Epithelial cell of proximal tubule (primary cell): ENCODE measurements at places on chromosomes 12 and 14.

DNA sequence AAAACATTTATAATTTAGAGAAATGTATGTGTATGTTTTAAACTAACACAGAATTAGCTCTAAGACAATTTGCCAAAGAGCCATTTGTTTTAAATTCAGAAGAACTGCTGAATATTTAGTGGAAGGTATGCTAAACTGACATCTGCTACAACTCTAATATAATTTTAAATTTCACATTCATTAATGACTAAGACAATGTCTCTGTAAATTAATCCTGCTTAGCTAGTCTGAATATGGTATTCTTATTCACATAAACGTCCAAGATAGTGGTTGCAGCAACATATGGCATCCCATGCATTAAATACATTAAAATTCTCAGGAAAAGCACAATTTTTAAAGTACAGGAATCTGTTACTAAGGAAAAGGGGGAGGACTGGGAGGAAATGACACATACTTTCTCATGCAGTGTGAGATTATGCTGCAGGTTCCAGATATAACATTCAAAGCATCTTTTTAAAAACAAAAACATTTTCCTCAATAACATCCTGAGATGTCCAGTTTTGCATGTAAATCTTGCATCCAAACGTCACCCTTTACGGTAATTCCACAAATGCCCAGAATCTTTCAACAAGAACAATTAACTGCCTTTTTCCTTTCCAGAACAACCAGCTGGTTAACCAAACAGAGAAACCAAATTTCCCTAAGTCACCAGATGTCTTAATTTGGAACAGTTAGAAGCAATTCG lies 26.9 kb downstream of the WDR89 start:
- no peak for DNase-seq

DNA sequence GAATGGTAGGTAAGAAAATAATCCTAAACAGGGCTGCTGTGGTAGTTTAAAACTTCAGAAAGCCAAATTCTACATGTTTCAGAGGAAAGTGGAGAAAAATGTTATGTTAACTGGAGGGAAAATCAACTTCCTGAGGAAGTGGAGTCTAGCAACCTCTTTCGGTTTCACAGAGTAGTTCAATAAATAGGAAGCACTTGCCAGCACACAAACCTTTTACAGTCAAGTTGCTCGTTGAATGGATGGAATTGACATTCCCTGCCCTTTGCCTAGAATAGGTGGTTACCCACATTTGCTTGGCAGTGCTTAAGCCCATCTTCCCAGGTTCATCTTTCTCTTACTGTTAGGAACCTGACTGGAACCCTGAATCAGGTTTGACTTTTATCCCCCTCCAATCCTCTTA lies 15.9 kb downstream of the ANKRD13A start:
- DNase-seq = no peak

GRCh38 chr12:118689793-118690192 lies 291.5 kb upstream of the SRRM4 start:
- no peak for DNase-seq

DNA sequence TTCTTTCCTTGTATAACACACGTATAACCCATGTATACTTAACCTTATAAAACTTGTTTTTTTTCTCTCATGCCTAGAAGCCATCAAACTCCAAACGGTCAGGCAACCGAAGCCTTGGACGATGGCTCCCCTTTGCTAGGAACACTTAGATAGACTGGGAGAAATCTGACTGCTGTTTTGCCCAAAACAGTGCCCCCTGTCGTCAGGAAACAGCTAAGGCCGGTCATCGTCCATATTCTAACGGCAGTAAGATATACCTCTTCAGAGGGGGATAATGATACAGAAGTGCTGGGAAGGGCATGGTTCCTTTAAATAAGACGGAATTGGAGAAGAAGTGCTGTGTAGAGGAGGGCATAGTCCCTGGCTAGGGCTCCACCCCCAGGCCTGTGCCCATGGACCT lies 130.5 kb downstream of the SLC41A2 start:
- no peak for DNase-seq

DNA sequence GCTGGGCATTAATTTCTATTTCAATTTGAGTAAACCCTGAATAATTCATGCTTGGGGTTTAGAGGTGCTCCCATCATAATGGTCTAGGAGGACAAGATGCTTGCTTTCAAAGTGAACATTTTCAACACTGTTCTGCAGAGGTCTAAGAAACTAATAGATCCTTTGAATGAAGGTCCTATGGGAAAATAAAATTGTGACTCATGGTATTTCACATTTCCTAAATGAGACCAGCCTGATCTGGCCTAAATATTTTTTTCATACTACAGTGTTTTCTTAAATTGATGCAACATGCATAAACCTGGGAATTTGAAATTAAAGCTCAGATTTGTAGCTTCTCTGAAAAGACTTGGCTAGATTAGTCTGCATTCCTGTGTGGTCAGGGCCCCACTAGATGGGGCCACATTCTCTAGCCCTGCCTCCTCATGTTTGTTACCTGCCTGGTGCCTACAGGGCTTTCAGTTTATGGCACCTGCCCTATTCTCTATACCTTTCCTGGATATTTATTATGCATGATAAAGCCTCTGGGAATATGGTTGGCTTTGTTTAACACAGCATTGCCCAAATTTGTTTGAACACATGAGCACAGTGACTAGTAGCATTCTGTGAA lies 112.7 kb downstream of the METTL25 start:
- no peak for DNase-seq

DNA sequence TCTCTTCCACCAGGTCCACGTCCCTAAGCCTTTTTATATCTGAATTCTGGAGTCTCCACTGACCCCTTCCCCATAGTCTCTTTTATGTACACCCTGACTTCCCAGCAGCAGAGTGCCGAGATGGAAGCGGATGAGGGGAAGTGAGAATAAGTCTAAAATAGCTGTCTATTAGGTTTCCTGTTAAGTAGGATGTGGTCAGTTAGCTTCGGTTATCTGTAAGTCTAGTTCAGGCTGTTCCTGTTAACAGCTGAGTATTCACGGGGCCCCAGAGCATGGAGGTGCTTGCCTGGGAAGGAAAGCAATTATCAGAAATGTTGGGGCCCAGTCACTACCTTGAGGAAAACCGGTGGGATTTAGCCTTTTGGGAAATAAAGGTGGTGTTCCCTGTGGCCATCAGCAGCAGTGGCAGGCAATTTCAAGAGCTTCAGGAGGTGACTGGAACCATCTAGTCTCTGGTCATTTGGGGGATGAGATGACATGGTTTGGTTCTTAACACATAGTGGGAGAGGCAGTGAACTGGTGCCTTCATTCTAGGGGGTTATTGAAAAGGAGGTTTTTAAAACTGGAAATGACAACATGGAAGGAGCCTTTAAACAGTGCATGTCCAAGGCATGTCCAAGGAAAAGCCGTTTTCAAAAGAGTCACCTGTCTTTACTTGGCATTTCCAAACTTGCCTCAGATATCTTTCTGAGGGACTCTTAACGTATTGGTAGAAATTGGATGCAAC lies 21.8 kb downstream of the CHST11 start:
- no peak for DNase-seq

- no peak for DNase-seq
These were observed 87.1 kb upstream of the ATF7IP start for GRCh38 chr12:14278294-14278953.

GRCh38 chr12:68001486-68002466 lies 12.5 kb downstream of the IFNG-AS1 start:
- peak; percentile 9 for DNase-seq

GRCh38 chr12:25775968-25776367 lies 182.5 kb upstream of the RASSF8 start:
- DNase-seq = no peak

DNA sequence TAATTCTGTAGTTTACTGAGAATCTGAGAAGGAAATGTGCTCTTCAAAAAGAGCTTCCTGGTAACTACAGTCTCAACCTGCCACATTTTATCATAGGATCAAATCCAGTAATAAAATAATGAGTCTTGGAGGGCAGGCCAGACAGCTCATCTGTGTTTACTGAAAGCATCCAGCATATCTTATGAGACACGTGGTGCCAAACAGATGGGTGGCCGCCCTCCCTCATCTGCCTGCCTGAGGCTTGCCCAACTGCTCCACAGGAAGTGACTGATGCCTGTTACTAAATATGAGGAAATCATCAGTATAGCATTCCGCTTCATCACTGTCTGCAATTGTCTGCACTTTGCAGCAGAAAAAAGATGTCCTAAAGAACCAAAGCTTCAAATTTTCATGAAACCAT lies 13.5 kb downstream of the DHRS7 start:
- DNase-seq = peak; percentile 50

GRCh38 chr12:2248087-2248900 lies 195.5 kb downstream of the CACNA1C start:
- no peak for DNase-seq

DNA sequence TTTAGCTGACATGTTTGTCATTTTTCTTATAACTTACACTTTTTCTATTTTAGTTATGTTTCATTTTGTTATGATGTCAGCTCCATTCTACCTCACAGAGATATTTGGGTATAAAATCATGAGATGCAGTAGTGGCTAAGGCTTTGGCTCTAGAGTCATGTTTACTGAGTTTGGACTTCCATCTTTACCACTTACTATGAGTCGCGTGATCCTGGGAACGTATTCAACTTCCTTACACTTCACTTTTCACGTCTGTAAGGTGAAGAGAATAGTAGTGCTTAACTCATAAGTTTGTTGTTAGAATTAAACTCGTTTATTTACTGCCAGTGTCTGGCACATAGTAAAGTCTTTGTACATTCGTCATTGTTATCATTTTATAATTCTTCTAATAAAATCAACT lies 126.3 kb downstream of the ERC1 start:
- no peak for DNase-seq

GRCh38 chr12:57610554-57611107 lies 604 bp upstream of the ARHGEF25 start:
- no peak for DNase-seq

DNA sequence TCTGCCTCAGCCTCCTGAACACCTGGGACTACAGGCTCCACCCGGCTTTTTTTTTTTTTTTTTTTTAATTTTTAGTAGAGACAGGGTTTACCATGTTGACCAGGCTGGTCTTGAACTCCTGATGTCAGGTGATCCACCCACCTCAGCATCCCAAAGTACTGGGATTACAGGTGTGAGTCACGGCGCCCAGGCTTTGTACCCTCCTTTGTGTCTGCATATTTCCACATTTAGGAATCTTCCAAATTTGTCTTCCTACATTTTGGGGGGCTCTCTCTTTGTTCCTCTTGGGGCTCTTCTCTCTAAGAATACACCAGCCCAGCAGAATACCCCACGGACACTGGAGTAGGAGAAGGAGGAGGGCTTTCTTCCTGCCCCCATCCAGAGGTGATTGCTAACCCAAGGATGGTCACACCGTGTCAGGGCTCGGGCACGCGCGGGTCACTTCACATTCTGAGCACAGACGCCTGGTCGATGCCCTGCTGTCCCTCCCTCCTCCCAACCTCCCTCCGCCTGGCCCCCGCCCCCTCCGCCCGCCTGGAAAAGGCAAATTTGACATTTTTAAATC lies 2.1 kb upstream of the DNAJC22 start:
- no peak for DNase-seq

DNA sequence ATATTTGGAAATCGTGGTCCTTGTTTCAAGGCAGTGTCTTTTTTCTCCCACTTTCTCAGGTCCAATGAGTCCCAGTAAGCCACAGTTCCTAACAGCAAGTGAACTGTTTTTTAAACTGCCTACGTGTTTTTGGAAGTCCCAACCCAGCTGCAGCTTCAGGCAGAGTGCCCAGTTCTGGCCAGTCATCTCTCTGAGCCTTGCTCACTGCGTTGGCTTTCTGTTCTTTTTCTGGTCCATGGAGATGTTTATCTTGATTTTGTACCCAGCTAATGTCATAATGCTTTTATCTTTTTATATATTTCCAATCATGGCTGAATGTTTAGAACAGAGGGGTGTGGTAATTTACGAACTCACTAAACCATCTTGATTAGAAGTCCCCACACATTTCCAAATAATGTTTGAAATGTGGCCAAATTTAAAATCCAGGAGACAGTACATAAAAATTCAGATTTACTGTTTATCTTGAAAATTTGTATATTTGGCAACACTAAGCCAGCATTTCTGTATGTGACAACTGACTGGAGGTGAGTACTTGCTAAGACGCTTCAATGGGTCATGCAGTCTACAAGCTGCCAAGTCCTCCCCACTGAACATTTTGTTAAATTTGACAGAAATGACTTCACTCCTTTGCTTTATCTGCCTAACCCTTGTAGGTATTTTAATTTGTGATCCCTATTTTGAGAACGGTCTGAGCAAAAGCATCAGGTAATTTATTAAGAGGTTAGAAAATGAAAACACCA lies 46.1 kb upstream of the OTOGL start:
- DNase-seq = no peak

GRCh38 chr14:26926585-26926984 lies 328.8 kb upstream of the NOVA1 start:
- no peak for DNase-seq

- no peak for DNase-seq
These were observed 182.8 kb downstream of the SLC5A8 start for GRCh38 chr12:101027200-101027599.
